ENCODE measurements at places on chromosomes 5 and 9.

DNA sequence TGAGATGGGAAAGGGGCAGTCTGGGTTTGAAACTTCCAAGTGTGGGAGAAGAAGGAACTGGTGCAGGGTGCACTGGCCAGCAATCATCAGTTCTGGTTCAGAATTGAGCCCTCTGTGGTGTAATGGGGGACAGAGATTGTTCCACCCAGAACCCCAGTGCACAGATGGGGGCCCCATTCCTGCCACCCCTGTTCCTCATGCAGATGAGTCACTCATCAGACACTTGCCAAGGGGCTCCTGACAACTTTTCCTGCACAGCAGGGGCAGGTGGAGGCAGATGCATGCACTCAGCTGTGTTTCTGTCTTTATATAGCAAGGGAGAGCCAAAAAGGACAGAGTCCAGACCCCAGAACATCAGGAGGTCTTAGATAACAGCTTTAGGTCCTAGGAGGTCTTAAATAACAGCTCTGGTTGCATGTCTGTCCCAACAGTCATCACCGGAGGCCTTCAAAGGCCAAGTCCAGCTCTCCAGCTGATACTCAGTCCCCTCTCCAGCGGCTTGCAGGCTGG is 252.9 kb downstream of the HSPA4 start:
- no peak for DNase-seq

DNA sequence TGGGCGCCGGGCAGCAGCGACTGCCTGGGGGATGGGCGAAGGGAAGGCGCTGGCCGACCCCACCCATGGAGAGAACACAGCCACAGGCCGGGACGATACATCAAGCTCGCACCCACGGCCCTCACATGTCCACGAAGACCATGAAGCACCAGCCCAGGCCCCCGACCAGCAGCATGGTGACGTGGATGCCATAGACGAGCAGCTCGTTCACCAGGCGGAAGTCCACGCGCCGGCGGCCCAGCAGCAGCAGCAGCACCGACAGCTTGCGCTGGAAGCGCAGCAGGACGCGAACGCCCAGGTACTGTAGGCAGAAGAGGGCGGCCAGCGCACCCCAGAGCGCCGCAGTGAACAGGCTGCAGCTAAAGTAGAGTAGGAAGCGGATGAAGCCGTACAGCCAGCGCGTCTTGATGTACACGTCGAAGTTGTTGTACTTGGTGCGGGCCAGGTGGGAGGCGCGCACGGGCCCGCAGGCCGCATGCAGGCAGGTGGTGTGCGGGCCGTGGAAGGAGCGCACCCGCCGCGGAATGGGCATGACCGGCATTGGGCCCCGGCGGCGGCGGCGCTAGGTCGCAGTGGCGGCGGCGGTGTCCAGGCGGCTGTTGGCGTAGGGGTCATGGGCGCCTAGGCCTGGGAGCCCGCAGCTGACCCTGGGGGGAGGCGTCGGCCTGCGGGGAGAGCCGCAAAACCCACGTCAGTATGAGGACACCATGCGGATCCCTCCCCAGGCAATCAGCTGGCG is 2.1 kb downstream of the TMEM250 start:
- DNase-seq, result no peak

DNA sequence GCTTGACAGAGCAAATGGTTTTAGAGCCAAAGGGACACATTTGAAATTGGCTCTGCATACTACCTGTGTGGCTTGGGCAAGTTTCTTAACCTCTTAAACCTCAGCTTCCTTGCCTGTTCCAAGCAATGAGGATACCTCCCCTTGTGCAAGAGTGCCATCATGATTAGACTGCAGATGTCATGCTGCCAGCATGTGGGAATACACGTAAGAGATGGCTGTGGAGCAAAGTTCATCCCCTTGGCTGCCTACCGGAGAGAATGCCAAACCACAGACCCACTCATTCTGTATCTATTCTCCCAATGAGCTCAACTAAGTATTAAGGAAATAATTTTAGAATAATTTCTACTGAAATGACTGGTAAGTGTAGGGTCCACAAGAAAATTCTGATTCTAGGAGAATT is 101.3 kb downstream of the WDR41 start:
- DNase-seq, result no peak

GRCh38 chr9:126398403-126399058 is 71.9 kb downstream of the MVB12B start:
- DNase-seq, result no peak

GRCh38 chr9:18542837-18543405 is 69.0 kb downstream of the ADAMTSL1 start:
- no peak for DNase-seq

Measured in LNCaP clone FGC (cell line).